ENCODE measurements at places on chromosomes 16 and 17. TPM values are rescaled to one million over a fixed set of nuclear protein-coding genes. Genes with fewer than 3 reads are reported as not detected.

- DNase-seq = no peak
These were observed 17.1 kb downstream of the TMIGD1 start for GRCh38 chr17:30316736-30317135.

DNA sequence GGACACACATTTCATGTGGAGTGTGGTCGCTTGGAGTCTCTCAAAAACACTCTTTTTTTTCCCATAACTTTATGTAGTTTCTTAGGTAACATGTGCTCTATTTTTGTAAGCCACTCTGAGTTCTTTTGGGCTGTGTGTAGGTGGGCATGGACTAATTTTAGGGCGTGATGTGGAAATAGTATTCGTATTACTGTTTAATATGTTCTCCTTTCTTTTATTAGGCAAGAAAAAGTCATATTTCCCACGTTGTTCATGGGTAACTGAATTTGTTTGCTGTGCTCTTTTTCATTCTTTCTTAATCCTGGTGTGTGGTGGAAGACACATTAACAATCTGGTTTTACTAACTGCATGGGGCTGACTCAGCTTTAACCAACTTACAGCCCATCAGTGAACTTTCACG, 27.4 kb downstream of the NDEL1 start:
- DNase-seq = no peak

GRCh38 chr16:23131931-23132621, 17.2 kb downstream of the USP31 start:
- peak; percentile 90 for DNase-seq

- DNase-seq = no peak
These were observed 576.0 kb downstream of the KCNJ18 start for GRCh38 chr17:22268214-22268911.

DNA sequence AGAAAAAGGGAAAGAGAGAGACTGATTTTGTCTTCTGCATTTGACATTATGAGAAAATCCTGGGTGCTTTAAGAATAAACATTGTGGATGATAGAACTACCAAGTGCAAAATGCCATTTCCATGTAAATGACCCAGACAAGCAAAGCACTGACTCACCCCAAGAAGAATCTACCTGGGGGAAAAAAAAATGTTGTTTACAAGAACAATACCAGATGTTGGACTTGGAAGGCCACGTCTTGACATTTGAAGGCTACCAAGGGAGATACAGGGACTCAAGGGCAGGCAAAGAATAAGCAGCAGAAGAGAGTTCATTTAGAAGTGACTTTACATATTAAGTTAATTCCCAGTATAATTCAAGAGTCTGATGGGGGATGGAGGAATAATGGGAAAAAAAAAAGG, 125.3 kb downstream of the TMEM114 start:
- DNase-seq = no peak

DNA sequence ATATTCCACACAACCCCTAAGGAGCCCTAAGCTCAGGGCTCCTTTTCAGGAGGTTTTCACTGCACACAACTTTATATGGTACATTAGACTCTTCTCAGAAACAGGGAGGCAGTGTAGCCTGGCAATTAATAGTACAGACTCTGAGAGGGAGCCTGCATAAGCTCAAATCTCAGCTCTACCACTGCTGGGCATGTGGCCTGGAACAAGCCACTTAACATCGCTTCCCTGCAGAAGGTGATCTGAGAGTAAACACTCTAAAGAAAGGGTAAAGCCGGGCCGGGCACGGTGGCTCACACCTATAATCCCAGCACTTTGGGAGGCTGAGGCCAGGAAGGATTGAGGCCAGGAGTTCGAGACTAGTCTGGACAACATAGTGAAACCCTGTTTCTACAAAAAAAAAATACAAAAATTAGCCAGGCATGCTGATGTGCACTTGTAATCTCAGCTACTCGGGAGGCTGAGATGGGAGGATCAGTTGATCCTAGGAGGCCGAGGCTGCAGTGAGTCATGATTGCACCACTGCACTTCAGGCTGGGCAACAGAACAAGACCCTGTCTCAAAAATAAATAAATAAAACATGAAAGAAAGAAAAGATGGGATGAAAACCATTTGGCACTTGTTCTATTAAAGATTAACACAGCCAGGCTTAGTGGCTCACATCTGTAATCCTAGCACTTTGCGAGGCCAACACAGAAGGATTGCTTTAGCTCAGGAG, 70.7 kb upstream of the DNAJA2 start:
- no peak for DNase-seq

DNA sequence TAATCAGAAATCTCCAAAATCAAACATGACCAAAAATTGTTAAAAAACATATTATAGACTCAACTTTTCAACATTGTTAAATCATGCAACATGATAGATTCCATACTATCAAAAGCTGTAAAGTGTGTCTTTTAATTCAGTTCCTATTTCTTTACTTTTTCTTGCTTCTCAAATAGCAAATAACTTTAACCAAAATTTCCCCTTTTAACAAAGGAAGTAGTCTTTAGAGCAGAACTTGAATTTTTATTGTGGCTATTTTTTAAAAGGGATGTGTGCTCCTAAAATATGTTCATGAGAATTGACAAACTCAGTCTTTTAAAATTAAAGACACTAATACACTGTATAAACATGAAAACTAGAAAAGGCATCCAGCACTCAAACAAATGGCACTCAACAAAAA, 49.1 kb downstream of the SPAG9 start:
- no peak for DNase-seq

GRCh38 chr17:68379692-68380677, 77.3 kb downstream of the WIPI1 start:
- DNase-seq = no peak

DNA sequence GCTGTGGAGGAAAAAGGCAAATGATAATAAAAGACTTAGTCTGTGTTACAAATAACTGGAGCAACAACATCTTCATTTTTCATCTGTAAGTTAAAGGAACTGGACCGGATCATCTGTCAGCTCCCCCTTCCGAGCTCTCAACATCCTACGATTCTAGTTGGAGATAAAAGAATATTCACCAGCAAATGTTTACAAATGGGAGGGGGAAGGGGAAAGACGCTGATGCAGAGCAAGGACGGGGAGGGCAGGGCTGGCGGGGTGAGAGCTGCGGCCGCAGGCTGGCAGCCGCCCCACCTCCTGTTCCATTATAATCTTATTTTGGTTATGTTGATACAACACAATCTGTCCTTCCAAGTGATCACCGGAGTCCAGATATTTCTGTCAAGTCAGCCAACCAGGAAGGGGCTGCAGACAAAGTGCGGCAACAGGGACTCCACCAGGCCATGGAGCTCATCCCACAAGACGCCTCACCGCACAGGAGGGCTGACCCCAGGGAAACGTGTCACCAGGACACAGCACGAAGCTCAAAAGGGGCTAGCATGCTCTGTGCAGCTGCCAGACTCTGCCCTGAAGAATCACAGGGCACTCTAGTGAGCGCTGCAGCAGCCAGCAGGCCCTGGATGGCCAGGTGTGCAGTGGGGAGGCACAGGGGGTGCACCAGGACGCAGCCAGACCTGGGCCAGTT, 19.7 kb downstream of the FBXO31 start:
- no peak for DNase-seq

- no peak for DNase-seq
These were observed 36.7 kb downstream of the AKAP10 start for GRCh38 chr17:19940722-19941464.

The BAIAP2 gene
- total RNA-seq = 30.6 TPM

The CENPT gene
- total RNA-seq = 48.5 TPM

The FAM171A2 gene
- total RNA-seq = 28.9 TPM

The SPG7 gene
- total RNA-seq = 210 TPM

Data from glomerular endothelial cell (primary cell).